ENCODE measurements at places on chromosomes 5 and 9.

- DNase-seq, result peak; percentile 72
Measured at GRCh38 chr5:72244862-72245371, 75.1 kb downstream of the MRPS27 start.

DNA sequence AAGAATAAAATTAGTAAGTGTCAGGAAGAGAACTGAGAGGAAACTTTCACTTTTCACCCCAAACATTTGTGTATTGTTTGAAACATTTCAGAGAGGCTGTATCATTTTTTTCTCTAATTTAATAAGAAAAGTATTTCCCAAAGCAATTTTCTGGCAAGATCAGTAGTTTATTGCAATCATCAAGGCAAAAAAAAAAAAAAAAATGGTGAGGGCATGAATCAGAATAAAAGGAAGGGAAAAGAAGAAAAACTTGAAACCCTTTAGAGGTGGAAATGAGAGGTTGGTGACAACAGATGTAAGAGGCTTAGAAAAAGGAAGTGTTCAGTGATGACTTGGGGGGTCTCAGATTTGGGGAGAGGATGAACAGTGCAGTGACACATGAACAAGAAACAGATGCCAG lies 13.3 kb downstream of the SHC3 start:
- DNase-seq, result no peak

GRCh38 chr5:34015120-34015822 lies 7.4 kb upstream of the AMACR start:
- no peak for DNase-seq

DNA sequence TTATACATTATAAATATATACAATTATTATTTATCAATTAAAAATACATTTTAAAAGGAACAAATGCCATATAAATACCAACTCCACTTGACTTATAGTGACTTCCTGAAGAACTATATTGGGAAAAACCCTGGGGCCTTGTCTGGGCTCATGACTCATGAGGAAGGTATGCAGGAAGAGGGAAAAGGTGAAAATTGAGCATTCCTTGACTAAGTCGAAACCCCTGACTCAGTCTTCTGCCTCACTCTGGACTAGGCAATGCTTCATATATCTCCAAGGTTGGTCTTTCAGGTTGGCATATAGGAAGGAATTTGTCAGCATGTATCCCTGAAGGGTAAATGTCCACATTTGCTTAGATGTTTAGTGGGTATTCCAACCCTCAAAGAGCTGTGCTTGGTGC lies 78.5 kb downstream of the SH3TC2 start:
- no peak for DNase-seq

DNA sequence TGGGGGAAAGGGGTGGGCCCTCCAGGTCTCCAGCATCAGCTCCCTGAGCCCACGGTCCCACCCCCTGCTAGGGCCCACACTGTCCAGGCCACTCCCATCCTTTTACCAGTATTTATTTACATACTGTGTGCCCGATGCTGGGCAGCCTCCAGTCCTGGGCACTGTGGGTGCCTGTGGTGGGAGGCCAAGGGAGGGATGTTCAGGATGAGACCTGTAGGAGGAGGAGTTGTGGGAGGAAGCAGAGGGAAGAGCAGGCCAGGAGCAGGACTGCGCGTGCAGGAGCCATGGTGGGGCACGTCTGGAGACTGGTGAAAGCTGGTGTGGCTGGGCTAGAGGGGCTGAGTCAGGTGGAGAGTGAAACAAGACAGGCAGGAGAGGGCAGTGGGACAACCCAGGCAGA lies 267.4 kb downstream of the HSPA4 start:
- DNase-seq, result no peak

All from midbrain (tissue), 1 donor.